ENCODE measurements at places on chromosomes 7 and 10.

DNA sequence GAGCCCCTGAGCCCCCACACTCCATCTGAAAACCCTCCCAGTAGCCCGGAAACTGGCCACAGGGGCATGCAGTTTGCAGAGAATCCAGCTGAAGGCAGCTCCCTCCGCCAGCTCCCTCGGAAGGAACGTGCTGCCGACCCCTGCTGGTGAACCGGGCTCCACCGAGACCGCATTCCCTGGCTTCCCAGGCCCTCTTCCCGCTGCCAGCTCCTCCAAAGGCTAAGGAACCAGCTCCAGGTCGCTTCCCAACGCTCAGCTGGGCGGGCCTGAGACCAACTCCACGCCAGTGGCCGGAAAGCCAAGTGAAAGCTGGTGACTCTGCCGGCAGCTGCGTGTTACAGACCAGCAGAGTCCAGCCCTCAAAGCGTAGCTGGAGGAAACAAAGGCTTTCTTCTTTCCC lies 35.8 kb downstream of the GPER1 start:
- DNase-seq, result no peak

DNA sequence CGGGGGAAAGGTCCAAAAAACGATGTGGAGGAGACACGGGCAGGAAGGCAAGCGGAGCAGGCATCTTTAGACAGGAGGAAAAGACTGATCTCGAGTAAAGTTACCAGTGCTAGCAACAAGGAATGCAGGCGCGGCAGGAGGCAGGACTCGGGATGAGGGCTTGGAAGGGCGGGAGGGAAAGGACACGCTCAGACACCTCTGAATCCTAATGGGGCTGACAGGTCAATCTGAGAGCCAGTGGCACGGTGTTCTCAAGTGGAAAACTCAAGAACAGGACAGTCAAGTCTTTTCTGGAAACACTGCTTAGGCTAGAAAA lies 155.3 kb upstream of the COBL start:
- no peak for DNase-seq

- peak; percentile 40 for DNase-seq
These were observed 98.9 kb downstream of the KMT2C start for GRCh38 chr7:152336754-152337368.

- no peak for DNase-seq
These were observed 15.9 kb downstream of the HYAL4 start for GRCh38 chr7:123860848-123861247.

DNA sequence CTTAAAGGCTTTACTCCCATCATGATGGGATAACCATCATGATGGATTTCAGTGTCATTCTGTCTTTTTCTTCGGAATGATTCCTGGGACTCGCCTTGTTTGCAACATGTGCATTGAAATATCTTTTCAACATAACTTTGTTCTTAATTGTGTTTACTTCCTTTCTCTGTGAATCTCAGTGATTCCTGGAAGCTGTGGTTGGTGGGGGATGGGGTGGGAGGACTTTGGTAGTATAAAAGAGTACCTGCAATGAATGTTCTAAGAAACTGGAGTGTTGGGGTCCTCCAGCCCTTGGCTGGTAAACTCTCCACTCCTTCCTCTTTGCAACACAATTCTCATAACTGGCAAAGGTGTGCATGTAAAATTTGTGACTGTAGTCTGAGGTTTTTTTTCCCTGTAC lies 11.5 kb upstream of the SH2D4B start:
- DNase-seq, result no peak

GRCh38 chr10:121787169-121787568 lies 140.7 kb downstream of the ATE1 start:
- no peak for DNase-seq

GRCh38 chr7:150950496-150951180 lies 27.5 kb downstream of the KCNH2 start:
- no peak for DNase-seq

DNA sequence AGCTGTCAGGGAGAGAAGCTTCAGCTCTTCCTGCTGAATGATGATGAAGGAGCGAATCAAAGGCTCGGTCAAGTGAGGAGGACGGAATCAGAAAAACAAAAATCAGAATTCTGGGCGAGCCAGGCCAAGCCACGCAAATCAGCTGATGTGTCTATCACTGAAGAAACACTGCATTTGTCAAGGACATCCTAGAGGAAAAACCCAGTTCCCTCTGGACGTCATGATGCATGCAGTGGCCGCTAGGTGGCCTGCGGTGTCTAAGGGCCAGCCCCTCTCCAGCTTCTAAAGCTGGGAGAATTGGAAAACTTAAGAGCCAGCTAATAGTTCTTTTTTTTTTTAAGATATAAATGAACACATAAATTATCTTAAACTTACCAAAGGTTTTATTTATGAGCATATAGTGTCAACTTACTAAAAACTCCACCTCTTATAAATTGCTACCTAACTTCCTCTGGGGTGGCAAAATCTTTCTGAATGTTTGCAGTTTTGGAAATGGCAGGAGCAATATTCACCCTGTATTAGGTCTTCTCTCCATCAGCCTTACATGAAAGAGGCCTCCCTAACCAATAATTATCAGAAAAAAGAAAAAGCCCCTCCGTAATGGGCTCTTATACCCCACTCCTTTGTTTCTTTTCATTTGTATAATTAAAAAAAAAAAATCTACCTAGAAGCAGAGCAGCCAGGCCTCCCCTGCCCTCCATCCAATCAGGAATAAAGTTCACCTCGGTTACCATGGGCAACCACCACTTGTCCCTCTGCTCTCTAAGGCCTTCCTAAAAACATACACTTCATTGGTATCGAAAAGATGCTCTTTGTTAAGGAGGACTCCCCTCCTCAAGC lies 186.8 kb downstream of the USP6NL start:
- peak; percentile 31 for DNase-seq

- no peak for DNase-seq
These were observed 436 bp downstream of the GNB2 start for GRCh38 chr7:100673942-100674410.

- no peak for DNase-seq
These were observed 2.2 kb downstream of the PLPP4 start for GRCh38 chr10:120459185-120459584.

DNA sequence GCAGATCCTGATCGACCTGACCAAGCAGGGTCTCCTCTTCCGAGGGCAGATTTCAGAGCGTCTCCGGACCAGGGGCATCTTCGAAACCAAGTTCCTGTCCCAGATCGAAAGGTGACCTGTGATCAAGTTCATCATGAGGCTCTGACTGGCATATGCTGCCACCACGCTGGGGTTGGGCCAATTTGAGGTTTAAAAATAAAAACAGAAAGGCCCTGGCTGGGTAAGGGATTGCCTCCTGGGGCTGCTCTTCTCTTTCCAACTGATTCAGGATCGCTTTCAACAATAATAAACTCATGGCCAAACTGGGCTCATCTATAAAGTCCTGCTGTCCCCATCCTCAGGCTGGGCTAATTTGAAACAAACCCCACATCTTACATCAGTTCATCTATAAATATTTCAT lies 17.1 kb upstream of the HK1 start:
- no peak for DNase-seq

- no peak for DNase-seq
These were observed 480.2 kb downstream of the PARD3 start for GRCh38 chr10:34334908-34335307.

DNA sequence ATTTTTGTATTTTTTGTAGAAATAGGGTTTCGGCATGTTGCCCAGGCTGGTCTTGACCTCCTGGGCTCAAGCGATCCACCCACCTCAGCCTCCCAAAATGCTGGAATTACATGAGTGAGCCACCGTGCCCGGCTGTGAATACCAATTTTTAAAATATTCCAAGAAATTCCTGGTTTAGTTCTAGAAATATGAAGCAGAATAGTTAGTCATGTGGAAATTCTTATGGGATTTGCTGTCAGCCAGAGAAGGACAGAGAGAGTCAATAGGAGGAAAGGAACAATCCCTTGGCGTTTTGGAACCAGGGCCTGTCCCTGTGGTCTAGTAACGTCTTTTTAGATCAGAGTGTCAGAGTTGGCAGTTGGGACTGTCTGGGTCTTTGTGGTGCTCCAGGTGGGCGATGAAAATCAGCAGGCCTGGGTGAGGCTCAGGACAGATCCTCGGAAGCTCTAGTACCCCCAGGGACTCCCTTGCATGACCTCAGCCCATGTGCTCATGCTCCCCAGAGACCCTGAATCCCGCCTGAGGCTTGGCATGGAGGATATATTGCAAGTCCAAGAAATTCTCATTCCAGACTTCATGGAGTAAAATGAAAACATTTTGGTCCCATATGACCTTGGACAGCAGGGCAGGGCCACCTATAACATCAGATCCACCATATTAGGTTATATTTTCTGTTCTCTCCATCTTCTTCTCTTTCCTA lies 7.8 kb downstream of the NODAL start:
- no peak for DNase-seq

DNA sequence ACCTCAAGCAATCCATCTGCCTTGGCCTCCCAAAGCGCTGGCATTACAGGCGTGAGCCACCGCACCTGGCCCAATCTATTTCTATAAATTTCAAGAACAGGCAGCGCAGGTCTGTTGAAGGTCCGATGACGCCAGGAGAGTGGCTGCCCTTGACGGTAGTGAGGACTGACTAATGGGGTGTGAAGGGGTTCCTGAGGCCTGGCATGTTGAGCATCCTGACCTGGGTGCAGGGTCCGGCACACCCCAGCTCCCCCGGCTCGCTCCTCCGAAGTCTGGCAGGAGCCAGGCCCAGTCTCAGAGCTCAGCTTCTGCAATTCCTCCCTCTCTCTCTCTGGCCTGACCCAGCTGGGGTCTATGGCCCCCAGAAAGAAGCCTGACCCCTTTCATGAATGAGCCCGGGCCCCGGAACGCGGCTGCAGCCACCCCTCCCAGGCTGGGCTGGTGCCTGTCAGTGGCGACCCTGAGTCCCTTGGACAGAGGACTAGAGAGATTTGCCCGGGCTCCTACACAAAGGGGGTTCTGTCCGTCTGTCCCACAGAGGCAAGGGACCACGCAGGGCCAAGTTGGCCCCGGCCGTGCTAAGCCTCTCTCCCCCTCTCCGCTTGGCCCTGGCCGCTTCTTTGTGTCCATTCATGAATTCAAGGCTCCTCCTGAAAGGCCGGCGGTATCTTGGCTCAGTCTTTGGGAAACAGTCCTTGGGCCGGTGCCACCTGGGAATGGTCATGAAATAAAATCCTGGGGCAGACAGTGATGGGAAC lies 18.8 kb downstream of the MMD2 start:
- no peak for DNase-seq

DNA sequence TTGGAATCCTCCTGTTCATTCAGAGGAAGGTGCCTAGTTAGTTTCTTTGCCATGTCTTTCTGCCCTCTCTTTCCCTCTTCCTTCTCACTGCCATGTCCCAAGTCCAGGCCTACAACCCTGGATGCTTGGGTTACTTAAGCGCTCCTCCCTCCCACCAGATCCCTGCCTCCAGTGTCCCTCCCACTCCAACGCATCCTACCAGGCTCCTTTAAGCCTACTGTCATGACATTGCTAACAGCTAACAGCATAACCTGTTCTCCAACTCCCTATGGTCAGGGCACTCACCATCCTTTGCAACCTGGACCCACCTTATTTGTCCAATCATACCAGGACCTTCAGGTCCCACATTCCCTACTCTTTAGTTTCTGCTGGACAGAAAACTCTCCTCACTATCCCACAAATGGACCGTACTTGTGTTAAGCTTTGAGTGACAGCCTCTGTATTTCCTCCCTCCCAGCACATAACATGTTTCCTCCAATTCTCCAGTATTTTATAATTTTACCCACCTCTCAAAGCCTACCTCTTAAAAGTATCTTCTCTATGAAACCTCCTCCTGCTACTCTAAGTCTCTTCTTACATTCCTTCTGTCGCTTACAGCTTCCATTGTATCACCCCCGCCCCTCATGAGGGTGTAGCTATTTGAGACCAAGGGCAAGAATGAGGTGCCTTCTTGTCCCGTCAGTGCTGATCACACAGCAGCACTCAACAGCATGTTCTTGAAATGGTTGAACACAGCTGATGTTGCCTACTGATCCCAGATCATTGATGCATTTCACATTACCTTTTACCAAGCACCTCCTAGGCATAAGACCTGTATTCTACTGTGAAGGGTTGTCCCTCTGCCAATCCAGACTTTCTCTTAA lies 1.7 kb downstream of the BLNK start:
- DNase-seq, result no peak

- no peak for DNase-seq
These were observed 22.2 kb upstream of the TPST1 start for GRCh38 chr7:66182920-66183319.

Measured in HT1080 (cell line).